ENCODE measurements at places on chromosomes 3 and 15.

DNA sequence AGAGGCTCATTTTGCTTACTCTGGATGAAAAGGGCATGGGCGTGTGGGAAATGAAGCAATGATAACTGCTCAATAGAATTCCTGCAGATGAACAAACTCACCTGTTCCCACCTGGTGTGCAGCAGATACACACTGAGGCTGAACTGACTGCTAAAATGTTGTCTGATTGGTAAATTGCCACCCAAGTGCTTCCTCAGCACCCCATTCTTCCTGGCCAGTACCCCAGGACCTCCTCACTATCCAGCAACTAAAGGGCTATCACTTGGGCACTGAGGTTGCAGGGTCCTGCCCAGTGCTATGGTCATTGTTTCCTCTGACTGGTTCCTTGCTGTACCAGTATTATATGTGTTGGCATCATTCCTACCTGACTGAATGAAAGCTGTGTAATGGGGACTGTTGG lies 38.0 kb upstream of the DGKG start:
- DNase-seq = no peak

DNA sequence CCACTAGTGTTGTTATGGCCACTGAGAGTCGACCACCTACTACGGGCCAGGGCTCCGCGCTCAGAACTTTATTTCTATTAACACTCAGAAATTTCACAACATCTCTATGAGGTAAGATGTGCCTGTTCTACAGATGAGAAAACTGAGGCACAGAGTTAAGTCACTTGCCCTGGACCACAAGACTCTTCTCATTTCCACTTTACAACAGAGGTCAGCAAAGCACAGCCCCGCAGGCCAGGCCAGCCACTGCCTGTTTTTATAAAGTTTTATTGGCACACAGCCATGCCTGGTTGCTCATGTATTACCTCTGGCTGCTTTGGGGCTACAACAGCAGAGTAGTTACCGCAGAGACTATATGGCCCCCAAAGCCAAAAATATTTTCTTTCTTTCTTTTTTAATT lies 503.6 kb downstream of the SHQ1 start:
- no peak for DNase-seq

GRCh38 chr15:99279827-99280226 lies 28.5 kb downstream of the LRRC28 start:
- no peak for DNase-seq

GRCh38 chr15:59283717-59284391 lies 77.2 kb downstream of the LDHAL6B start:
- no peak for DNase-seq

DNA sequence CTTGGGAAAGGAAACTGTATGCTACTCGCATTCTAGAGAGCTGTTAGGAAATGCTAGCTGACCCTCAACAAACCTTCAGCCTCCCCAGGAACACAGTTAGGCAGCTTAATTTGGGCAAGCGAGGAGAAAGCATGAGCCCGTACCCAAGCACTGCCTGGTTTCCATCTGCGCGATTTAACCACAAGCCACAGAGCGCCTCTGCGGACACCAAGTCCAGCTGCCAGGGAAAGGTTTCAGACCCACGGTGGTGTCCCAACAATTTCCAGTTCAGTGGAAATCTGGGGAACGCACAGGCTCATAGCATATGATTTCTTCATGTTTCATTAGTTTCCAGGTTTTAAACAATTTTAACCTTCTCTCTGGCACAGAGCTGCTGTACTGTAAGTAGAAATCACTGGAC lies 617.6 kb downstream of the FHIT start:
- DNase-seq = no peak

DNA sequence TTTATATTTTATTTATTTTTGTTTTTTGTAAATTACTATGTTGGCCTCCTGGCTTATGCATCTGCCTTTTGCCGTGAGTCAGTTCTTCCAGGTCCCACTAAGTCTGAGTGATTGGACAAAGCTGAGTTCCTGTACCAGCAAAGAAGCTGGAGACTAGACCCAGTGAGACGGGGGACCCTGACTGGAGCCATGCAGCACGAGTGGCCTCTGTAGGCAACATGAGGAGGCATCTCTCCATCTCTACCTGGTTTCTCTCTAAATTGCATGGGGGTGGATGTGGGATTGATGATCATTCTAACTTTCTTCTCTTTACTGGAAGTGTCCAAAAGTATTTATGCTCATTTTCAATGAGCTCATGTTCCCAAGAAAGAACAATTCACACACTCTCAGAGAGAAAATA lies 155.3 kb upstream of the MRPL3 start:
- no peak for DNase-seq

- no peak for DNase-seq
Observed at GRCh38 chr3:131427226-131427625, 45.7 kb downstream of the NUDT16 start.

GRCh38 chr3:190092250-190092649 lies 28.4 kb downstream of the P3H2 start:
- no peak for DNase-seq

- DNase-seq = no peak
Observed at GRCh38 chr3:135576751-135577150, 388.8 kb upstream of the PPP2R3A start.

DNA sequence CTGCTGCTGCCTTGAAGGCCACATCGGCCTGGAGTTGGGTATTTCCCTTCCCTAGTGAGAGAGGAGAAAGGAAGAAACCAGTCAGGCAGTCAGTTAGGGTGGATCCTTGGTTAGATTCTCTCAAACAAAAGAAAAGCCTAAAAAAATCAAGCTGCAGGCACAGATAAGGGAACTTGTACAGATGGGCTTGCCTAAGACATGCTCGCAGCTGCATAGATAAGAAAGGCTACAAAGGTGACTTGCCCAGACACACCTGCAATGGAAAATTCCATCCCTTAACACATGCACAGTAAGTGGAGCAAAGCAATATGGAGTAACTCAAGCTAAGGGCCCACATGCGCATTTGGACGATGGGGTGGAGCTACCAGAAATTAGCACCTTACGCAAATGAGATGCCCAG lies 199.7 kb upstream of the ARPP21 start:
- no peak for DNase-seq

- DNase-seq = no peak
Observed at GRCh38 chr3:7877312-7877711, 624.3 kb upstream of the LMCD1 start.

DNA sequence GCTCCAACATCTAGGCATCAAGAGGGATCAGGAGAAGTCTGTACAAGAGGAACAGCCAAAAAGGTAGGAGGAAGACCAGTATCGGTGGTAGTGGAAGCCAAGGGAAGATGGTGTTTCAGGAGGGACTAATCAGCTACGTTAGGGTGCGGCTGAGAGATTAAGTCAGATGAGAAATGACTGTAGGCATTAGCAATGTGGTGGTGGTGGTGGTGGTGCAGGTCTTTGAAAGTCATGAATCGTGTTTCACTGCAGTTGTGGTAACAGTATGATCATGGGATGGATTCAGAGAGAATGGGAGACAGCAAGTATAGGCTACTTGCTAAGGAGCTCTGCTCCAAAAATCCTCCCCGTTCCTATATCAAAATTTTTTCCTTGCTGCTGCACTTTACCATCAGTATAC lies 35.5 kb downstream of the ASTE1 start:
- DNase-seq = no peak

DNA sequence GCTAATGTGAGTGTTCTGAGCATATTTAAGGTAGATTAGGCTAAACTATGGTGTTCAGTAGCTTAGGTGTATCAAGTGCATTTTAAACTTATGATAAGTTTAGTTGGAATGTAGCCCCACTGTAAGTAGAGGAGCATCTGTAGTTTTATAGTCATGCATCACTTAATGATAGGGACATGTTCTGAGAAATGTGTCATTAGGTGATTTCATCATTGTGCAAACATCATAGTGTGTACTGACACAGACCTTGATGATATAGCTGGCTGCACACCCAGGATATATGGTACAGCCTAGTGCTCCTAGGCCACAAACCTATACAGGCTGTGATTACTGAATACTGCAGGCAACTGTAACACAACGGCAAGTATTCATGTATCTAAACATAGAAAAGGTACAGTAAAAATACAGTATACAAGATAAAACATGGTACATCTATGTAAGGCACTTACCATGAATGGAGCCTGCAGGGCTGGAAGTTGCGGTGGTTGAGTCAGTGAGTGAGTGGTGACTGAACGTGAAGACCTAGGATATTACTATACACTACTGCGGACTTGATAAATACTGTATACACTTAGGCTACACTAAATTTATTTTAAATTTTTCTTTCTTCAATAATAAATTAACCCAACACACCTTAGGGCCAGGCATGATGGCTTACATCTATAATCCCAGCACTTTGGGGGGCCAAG lies 17.9 kb downstream of the DNAH1 start:
- no peak for DNase-seq

DNA sequence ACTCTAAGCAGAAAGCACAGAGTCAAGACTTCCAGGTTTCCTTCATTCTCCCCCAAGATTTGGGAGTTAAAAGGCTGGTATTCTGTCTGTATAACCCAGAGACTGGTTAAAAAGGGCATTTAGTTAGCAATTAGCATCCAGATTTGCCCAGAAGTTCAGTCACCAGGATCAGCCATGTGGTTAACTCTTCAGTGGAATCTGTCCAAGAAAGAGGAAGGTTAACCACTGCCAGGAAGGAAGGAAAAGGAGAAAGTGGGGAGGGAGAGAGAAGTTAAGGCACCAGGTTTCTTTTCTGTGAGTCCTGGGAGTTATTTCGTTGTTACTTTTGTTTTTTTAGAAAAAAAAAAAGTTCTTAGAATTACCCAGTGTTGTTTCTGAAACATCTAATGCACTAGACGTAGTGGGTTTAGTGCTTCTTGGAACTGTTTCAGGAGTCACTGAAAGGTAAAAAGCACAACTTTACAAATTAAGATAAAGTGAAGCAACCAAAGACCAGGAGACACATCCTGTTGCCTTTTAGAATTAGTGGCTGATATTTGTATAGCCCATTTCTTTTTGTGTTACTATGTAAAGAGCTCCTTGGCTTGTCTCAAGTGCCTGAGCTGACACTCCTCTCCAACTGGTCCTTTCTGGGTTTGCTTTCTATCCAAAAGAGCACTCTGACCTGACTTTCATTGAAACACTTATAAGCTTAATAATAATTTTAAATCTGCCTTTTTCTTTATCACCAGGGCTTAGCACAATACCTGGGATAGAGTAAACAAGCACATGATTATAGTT lies 128.6 kb downstream of the ABI3BP start:
- DNase-seq = no peak

- no peak for DNase-seq
Observed at GRCh38 chr15:65944404-65944803, 75.1 kb downstream of the RAB11A start.

GRCh38 chr15:31302778-31303725 lies 23.6 kb upstream of the KLF13 start:
- DNase-seq = peak; percentile 24

- no peak for DNase-seq
Observed at GRCh38 chr3:21954709-21955108, 203.7 kb upstream of the ZNF385D start.

DNA sequence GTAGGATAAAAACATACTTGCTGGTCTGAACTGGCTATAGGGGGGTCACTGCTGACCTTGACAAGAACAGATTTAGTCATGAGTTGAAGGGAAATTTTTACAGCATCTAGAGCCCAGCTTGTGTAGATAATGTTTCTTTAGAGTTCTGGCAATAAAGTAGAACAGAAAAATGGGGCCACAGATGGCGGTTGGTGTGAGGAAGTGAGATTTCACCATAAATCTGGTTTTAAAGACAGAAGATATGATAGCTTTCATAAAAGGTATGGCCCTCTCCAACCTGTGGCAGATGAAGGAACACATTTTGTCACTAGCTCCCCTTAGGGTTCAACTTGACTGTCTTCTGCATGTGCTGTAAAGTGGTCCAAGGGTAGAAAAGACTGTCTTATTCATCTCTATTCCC lies 24.3 kb upstream of the IMPDH2 start:
- DNase-seq = no peak

DNA sequence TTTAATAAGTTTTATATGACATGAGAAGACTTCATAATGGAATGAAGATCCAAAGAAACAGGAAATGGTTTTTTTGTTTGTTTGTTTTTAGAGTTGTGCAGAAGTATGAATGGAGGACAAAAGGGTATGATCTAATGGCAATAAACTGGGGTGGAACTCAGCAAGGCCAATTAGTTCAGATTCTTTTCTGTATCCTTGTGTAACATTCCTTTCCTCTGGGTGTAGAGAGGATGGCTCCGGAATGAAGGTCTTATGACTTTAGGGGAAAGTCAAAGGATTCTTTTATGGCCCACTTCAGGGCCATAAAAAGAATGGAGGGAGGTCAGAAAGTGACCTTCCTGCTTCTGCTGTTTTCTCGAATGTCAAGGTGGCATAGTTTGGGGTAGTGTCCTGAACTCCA lies 152.6 kb downstream of the DPH6 start:
- no peak for DNase-seq

- DNase-seq = no peak
Observed at GRCh38 chr3:123305192-123305591, 103.4 kb downstream of the SEC22A start.

- DNase-seq = no peak
Observed at GRCh38 chr15:77857419-77857818, 220.1 kb downstream of the TBC1D2B start.

DNA sequence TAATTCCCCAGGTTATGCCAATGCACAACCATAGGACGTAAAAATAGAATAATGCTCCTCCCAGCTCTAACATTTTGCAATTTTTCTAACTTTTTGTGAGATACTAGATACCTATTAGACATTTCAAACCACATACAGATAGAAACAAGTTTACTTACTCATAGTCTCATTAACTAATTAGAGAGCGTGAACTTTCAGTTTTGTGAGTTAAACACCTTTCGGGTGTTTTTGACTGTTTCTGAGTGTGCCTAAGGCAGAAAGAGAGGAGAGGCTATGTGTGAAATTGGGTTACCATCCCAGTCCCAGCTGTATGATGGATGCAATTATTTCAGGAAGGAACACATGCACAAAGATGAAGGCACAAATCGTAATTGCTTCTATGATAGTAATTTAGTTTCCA lies 300.4 kb upstream of the POU1F1 start:
- no peak for DNase-seq

- no peak for DNase-seq
Observed at GRCh38 chr3:34842706-34843480, 796.4 kb upstream of the ARPP21 start.

- no peak for DNase-seq
Observed at GRCh38 chr3:53566461-53567145, 72.2 kb downstream of the CACNA1D start.

DNA sequence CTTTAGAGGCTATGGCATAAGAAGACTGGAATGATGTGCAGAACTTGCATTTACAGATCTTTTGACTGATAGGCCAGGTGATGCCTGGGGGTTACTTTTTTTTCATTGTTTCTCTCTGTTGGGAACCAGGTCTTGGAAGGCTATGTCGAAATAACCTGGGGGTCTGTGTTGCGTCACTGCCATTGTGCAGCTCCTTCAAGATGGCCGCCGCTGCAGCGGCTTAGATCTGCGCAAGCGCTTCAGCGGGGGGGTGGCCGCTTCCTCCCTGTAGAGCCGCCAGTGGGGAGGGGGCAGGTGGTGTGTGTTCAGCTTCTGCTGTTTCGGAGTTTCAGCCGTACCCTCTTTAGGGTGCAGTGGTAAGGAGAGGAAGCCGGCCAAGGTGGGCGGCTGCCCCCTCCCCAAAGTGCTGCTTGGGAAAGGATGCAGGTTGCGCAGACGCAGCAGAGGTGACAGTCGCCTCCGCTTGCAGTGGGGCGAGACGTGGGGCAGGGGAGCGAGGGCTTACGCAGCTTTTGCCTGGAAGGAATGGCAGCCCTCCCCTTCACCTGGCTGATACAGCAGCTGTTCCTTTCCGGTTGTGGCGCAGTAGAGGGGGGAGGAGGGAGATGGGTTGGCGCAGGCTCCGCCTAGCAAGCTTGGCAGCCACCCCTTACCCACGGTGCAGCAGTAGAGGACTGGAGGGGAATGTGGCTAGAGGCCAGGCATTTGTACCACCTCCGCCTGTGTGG lies 1.5 kb downstream of the SNRPN start:
- DNase-seq = peak; percentile 83

GRCh38 chr15:97963779-97964178 lies 3.3 kb downstream of the ARRDC4 start:
- DNase-seq = no peak
